ENCODE measurements at places on chromosomes 16 and 17.

GRCh38 chr17:57142925-57143324 lies 57.9 kb downstream of the AKAP1 start:
- DNase-seq, result no peak

GRCh38 chr17:64718058-64718457 lies 56.0 kb upstream of the SMURF2 start:
- DNase-seq, result no peak

DNA sequence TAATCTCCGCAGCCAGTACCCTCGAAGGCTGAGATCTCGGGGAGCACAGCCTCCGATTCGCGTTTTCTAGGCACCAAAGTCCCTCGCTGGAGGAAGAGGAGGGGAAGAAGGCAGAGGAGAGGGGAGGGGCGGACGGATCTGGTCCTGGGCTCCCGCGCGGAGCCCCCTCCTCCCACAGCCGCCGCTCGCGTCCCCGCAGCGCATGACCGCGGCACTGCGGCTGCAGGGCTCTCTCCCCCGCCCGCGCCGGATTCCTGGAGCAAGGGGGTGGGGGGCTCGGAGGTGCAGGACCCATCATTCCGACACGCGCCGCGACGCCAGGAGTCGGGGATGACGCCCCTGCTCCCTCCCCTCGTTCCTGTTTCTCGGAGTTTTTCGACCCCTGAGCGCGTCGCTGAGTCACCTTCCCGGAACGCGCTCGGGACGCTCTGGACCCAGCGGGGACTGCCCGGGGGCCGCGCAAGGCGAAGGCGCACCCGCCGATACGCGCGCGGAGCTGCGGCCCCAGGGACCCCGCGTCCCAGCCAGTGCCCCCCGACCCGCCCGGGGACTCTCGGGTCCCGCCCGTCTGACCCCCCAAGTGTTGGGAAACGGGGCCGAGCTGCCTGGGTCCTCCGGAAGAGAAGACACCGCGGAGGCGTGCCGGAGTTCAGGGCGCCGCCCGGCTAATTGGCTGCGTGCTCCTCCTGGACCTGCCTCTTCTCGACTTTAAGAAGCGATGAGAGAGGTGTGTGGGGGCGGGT lies 1.4 kb upstream of the SPHK1 start:
- DNase-seq, result no peak

DNA sequence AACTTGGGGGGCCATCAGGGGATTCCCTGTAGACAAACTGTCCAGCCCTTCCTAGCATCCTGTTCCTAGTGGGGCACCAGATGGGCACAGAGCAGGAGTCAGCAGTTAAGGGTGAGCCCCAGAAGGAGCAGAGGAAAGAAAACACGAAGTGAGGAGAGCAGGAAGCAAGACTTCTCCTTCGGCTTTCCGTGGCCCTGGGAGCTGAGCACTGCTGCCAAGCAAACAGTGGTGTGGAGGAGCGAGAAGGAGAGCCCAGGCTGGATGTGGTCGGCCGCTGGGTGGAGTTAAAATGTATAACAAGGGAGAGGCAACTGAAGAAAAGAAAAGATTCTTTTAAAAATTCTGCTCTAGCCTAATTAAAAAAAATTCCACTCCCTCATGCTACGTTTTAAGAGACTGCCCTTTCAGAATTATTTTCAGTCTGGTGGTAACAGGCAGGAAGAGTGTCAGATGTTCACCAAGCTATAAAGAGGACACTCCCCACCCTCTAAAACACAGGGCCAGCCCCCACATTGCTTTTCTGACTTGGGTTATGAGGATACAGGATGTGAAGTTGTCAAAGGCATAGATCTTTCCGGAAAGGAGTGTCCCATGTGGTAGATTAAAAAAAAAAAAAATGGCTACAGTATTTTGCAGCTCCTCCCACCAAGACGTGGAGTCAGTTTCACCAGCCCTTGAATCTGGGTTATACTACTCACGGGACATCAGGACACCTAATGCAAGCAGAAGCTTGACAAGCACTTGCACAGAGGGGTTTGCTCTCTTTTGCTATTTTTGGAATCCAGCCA lies 74.9 kb upstream of the ZFHX3 start:
- DNase-seq, result no peak

DNA sequence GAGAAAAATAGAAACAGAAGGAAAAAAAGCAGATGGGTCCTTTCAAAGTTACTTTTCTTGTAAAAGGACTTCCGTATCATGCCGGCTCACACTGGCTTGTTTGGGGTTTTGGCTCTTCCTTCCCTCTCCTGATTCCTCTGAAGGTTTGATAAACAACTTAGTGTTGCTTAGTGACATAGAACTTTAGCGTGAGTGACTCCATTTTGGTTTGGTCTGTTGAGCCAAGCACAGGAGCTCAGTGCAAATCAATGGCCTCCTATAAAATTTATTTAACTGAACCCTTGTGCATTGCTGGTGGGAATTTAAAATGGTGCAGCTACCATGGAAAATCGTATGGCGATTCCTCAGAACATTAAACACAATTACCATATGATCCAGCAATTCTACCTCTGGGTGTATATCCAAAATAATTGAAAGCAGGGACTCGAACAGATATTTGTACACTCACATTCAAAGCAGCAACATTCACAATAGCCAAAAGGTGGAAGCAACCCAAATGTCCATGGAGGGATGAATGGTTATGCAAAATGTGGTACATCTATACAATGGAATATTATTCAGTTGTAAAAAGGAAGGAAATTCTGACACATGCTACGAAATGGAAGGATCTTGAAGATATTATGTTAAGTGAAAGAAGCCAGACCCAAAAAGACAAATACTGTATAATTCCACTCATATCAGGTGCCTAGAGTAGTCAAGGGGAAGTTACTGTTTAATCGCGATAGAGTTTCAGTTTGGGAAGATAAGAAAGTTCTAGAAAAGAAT lies 1.1 kb upstream of the TUBG2 start:
- DNase-seq, result no peak

Data from esophagus muscularis mucosa (tissue), 4 donors.